Heart right ventricle (tissue), 16 donors: ENCODE measurements at places on chromosomes 2 and 18.
A peak's percentile ranks its signal among the peaks of the same experiment; 100 is the strongest.

DNA sequence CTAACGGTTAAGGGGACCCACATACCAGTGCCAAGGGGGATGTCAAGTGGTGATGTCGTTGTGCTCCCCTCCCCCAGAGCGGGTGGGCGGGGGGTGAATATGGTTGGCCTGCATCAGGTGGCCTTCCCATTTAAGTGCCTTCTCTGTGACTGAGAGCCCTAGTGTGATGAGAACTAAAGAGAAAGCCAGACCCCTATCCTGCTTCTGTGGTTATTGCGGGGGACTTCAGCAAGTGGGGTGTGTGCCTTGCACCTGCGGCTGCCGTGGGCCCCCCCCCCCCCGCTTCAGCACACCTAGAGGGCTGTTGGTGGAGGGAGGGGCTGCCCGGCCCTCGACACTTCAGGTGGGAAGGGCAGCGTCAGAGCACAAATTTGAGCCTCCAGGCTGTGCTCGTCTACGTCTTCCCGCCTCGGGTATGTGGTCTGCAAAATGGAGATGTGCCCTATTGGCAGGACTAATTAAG lies 6.1 kb downstream of the CTDSP1 start:
- peaks cover 61% of the 10 kb centered on the region for H3K4me1 ChIP-seq
- H3K27ac ChIP-seq, result peak overlapping the region; percentile 91
- H3K27me3 ChIP-seq, result no peaks in the 10 kb centered on the region
- H3K4me3 ChIP-seq, result peak overlapping the region; percentile 53

- H3K36me3 ChIP-seq, result peaks cover 100% of the 10 kb centered on the region
- peak; percentile 60 for DNase-seq
- no peaks in the 10 kb centered on the region for H3K27me3 ChIP-seq
- no peak overlapping the region for H3K27ac ChIP-seq
- H3K4me3 ChIP-seq, result no peak overlapping the region
Observed at GRCh38 chr2:229800997-229801754, 86.8 kb upstream of the DNER start.

DNA sequence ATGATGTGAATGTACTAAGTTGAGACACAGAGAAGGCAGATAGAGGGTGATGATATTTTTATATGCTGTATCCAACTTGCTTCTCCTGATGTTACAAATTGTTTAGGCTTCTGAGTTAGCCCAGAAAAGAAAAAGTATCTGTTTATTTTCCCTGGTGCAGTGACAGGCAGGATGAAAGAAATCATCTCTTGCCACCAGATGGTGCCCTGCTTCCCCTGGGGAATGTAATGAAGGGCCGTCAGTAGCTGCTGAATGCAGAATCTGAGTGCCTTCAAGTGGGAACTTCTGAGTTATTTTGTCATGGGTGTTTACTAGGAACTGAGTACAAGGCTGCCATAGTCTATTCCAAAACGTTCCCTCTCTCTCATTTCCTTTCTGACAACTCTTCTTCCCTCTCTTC lies 525.6 kb downstream of the MBD2 start:
- no peak overlapping the region for H3K27ac ChIP-seq
- no peaks in the 10 kb centered on the region for H3K36me3 ChIP-seq

DNA sequence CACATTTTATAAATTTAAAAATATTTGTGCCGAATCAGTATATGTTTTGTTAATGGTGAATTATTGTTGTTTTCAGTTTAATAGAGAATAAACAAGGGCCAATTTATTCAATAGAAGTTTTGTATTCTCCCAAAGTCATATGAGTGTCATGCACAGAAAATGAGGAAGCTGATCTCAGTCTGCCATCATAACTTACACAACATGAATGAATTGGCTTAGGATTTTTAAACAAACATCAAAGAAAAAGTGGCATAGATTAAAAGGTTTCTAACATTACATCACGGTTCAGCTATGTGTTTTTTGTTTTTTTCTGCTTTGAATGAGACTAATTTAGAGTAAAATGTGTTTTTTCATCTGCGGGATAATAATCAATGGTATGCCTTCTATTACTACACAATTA lies 123.4 kb upstream of the CTNNA2 start:
- H3K27me3 ChIP-seq, result no peaks in the 10 kb centered on the region
- H3K4me3 ChIP-seq, result no peak overlapping the region
- H3K36me3 ChIP-seq, result no peaks in the 10 kb centered on the region
- H3K27ac ChIP-seq, result no peak overlapping the region

- no peaks in the 10 kb centered on the region for H3K36me3 ChIP-seq
- H3K27ac ChIP-seq, result peak overlapping the region; percentile 59
Observed at GRCh38 chr2:40329739-40330030, 122.2 kb downstream of the SLC8A1 start.

DNA sequence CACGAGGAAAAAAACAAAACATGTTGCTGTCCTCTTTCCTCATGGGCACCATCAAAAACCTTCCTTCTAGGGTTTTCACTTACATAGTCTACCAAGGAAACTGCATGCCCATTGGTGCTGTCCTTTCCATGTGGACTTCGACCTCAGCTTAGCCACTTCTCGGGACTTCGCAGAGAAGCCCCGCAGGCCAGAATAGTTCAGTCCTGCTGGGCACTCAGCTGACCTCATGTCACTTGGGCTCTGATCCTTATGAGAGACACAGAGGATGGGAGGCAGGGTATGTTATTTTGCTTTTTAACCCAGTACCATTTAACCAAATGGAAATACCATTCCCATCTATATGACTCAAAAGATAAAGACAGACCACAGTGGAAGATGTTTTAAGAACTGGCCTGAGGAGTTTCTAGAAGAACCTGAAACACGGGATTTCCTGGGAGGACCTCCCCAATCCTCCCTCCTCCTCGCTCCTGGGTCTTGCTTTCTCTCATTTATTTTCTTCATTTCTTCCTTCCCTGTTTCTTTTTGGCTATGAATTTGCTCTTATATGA lies 28.4 kb downstream of the AAK1 start:
- H3K27ac ChIP-seq, result no peak overlapping the region
- H3K36me3 ChIP-seq, result peaks cover 4% of the 10 kb centered on the region
- peaks cover 51% of the 10 kb centered on the region for H3K4me1 ChIP-seq
- H3K27me3 ChIP-seq, result no peaks in the 10 kb centered on the region

DNA sequence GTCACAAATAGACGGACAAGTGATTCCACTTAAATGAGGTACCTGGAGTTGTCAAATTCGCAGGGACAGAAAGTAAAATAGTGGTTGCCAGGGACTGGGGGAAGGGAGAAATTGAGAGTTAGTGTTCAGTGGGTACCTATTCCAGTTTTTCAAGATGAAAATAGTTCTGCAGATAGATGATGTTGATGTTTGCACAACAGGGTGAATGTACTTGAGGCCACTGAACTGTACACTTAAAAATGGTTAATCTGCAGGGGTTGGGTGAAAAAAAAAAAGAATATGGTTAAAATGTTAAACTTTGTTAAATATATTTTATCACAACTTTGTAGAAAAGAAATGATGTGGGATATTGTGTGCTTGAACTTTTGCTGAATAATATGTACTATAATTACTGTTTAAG lies 102.3 kb downstream of the NCK2 start:
- H3K4me1 ChIP-seq, result peaks cover 20% of the 10 kb centered on the region
- H3K4me3 ChIP-seq, result no peak overlapping the region
- no peaks in the 10 kb centered on the region for H3K36me3 ChIP-seq
- no peaks in the 10 kb centered on the region for H3K27me3 ChIP-seq
- DNase-seq, result no peak

GRCh38 chr18:66078925-66079800 lies 328.4 kb downstream of the CDH7 start:
- H3K27me3 ChIP-seq, result no peaks in the 10 kb centered on the region
- H3K4me3 ChIP-seq, result no peak overlapping the region
- H3K4me1 ChIP-seq, result no peaks in the 10 kb centered on the region
- H3K36me3 ChIP-seq, result no peaks in the 10 kb centered on the region
- no peak overlapping the region for H3K27ac ChIP-seq

GRCh38 chr2:179024445-179024844 lies 25.5 kb downstream of the CCDC141 start:
- H3K27ac ChIP-seq, result no peak overlapping the region
- H3K27me3 ChIP-seq, result no peaks in the 10 kb centered on the region
- H3K4me1 ChIP-seq, result no peaks in the 10 kb centered on the region
- H3K4me3 ChIP-seq, result no peak overlapping the region
- H3K36me3 ChIP-seq, result no peaks in the 10 kb centered on the region
- DNase-seq, result no peak

DNA sequence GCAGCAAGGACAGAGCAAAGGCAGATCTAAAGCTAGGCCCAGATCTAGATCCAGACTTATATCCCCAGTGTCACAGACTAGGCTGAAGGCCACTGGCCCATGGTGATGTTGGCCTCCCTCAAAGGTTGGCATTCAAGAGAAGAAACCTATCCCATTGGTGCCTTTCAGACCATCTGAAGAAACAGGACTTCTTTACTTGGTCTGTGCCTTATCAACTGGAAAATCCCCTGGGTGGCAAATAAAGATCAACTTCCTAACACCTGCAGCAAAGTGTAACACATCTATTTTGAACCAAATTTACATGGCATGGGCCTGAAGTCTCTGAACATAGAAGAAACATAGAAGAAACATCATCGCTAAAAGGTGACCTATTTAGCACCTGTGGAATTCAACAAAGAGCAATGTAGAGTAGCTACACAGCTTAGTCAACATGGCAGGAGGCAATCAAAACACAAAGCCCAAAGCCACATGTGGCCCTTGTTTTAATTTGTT lies 35.8 kb downstream of the METTL4 start:
- H3K36me3 ChIP-seq, result peaks cover 15% of the 10 kb centered on the region
- H3K27me3 ChIP-seq, result no peaks in the 10 kb centered on the region
- DNase-seq, result no peak
- H3K27ac ChIP-seq, result no peak overlapping the region
- no peaks in the 10 kb centered on the region for H3K4me1 ChIP-seq

DNA sequence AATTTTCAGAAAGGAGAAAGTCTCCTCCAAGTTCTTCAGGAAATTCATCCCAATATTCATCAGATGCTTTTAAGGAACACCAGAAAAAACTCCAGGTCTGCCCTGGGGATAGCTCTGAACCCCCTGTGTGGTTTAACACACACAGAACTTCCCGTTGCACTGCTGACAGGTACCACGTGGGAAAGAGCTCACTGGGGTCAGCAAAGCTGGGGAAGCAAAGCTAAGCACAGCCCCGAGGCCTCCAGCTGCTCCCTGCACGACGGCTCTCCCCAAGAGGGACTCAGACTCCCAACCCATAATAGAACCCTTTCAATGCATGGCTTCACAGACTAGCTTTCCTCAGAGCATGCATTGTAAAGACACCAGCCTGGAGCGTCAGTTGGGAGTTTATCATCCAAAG lies 28.0 kb downstream of the ADI1 start:
- H3K27ac ChIP-seq, result no peak overlapping the region
- no peak for DNase-seq
- no peak overlapping the region for H3K4me3 ChIP-seq
- H3K36me3 ChIP-seq, result peaks cover 14% of the 10 kb centered on the region
- no peaks in the 10 kb centered on the region for H3K27me3 ChIP-seq

DNA sequence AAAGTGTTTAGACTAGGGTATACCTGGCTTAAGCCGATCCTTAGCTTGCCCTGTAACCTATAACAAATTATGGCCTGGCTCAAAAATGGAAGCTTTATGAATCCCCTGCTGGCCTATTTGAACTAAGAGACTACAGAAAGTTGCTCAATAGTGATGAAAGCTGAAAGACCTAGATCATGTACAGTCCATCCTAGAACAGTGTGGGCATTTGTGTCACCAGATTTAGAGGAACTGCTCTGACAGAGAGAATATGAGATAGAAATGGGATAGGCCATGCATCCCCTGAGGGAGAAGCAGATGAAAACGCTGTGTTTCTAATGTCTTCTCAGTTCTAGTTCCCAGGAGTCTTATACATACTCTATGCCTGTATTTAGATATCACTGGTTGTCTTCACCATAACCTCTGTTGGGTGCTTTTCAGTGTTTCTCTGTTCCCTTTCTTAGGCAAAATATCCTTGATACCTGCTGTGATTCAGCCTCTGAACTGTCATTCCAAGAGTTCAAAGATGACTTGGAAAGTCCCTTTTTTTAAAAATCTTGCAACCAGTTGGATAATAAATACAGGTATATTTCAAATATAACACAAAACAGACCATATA lies 246.9 kb upstream of the SLC39A10 start:
- H3K27ac ChIP-seq, result no peak overlapping the region
- no peak overlapping the region for H3K4me3 ChIP-seq
- H3K4me1 ChIP-seq, result no peaks in the 10 kb centered on the region
- no peaks in the 10 kb centered on the region for H3K36me3 ChIP-seq
- no peaks in the 10 kb centered on the region for H3K27me3 ChIP-seq

DNA sequence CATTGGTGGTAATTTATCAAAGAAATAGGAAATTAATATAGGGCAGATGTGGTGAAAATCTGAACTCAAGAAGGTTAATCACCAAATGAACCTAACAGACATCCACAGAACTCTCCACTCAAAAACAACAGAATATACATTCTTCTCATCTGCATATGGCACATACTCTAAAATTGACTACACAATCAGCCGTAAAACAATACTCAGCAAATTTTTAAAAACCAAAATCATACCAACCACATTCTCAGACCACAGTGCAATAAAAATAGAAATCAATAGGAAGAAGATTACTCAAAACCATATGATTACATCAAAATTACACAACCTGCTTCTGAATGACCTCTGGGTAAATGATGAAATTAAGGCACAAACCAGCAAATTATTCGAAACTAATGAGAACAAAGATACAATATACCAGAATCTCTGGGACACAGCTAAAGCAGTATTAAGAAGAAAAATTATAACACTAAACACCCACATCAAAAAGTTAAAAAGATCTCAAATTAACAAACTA lies 31.0 kb downstream of the RBM43 start:
- H3K27me3 ChIP-seq, result no peaks in the 10 kb centered on the region
- no peak for DNase-seq
- no peak overlapping the region for H3K4me3 ChIP-seq
- no peak overlapping the region for H3K27ac ChIP-seq
- no peaks in the 10 kb centered on the region for H3K36me3 ChIP-seq

DNA sequence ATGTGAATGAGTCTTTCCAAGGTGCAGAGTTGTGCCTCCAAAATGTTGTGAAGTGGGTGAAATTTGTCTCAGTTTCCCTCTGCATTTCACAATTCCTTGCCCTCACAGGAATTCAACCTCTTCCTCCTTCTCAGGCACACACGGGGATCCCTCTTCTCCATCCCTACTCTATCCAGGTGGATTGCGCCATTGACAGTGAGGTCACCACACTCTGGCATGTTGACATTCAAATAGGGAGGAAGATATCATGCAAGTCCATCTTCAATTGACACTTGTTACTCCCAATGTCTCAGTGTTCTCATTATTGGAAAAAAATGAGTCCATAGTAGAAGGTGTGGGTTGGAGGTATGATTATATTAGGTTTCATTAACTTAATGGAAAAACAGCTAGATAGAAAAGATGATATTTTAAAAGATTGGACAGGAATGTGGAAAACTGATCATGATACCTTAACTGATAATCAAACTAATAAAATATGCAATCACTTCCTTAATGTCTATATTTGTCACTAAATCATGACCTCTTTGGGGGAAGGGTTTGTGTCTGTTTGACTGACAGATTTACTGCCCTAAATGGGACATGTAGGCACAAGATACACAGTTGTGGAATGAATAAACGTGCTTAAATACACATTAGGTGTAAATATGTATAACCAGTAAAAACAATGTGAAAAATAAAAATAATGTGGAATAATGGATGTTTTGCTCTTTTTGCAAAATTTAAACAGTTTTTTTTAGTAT lies 213.8 kb upstream of the SLC8A1 start:
- H3K36me3 ChIP-seq, result no peaks in the 10 kb centered on the region
- H3K4me1 ChIP-seq, result no peaks in the 10 kb centered on the region
- no peak for DNase-seq
- H3K4me3 ChIP-seq, result no peak overlapping the region
